ENCODE measurements at places on chromosomes 1 and 21.

DNA sequence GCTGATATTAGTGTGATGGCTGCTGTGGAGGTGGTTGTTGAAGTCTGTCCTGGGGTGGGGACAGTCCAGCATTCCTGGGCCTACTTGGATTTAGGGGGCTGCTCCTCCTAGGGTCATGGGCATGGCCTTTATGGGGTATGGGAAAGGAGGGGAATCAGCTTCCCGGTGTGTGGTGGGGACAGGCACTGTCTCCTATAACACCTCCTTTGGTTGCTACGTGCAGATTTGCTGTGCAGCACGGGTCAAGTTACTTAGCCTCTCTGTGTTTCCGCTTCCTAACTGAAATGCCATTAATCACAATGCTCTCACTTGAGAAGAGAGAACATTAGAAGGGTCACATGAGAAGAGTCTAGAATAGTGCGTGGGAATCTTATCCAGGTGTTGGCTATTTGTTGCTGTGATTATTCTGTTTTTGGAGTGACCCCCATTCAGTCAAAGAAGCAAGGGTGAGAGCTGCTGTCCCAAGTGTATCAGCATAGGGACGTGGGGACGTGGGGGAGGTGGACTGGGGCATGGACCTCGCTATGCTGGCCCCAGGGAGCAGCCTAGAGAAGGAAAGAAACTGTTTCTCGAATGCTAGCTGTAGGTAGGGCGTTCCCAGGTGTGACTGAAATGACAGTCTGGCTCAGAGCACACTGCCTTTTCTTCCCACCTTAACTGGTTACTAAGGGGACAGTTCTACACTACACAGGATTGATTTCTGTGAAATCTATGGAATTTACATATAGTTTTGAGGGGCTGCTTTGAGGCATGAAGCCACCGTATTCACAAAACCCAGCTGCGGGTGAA, 19.9 kb downstream of the SOX13 start:
- DNase-seq: no peak

DNA sequence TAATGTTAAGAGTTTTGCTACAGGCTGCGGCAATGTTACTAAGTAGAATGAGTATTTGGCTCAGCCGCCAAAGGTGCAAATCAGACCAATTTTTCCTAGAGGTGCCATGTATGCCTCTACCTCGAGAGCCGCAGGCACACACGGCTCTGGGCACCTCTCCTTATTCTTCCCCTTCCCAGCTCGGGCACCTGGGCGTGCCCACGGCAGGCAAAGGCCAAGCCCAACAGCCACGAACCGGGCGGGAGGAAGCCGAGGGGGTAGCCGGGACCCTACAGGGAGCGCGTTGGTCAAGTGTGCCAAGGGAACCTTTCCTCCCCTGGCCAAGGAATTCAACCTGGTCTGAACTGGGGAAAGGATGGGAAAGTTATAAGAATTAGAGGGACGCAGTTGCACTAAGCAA, 31.0 kb downstream of the LRRC3 start:
- DNase-seq: no peak

GRCh38 chr1:57362480-57362879, 61.4 kb downstream of the DAB1 start:
- no peak for DNase-seq

- no peak for DNase-seq
These were observed 105.5 kb downstream of the MACF1 start for GRCh38 chr1:39310015-39310414.

DNA sequence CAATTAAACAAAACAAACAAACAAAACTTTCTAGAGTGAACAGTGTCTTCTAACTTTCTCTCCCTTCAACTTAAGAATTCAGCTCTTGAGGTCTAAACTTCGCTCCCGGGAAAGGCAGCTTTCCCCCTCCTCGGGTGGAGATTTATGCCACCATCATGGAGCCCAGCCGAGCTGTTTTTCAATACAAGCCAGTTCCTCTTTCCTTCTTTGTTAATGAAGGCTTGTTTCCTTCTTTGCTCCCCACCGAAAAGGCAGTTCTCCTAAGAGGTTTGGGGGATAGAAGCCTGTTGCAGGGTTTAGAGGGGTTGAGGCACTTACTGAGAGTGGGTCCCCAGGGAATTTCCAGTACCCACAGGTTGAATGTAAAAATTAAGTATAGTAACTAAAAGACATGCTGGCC, 26.5 kb downstream of the OLIG1 start:
- no peak for DNase-seq

- DNase-seq: no peak
These were observed 9.9 kb downstream of the S100A11 start for GRCh38 chr1:152026895-152027294.

- no peak for DNase-seq
These were observed 4.3 kb upstream of the SLC35D1 start for GRCh38 chr1:67058242-67058641.

DNA sequence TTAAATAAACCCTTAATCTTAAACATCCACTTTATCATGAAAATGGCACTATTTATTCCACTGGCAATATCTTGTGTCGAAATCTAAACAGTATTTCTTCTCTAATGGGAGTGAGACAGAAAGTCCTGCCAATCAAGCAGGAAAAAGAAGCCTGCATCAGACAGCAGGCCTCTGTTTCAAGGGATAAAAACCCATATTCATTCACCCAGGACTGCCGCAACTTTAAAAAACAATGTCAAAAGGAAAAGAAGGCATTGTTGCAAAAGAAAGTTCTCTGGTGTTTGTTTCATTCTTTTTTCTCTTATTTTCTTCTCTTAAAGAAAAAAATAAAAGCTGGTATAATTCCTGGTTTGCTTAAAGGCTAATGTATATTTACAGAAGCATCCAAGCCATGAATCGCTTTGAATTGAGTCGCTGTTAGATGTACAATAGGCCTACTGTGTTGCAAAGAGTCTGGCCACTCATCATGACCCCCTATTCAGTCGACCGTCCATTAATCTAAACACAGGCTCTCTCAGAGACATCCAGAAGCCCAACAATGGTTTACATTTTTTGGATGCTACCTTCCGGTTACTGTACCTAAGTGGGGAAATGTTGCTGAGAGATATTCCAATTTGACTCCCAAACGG, 48.7 kb upstream of the ZC3H11B start:
- no peak for DNase-seq

GRCh38 chr1:6177681-6178380, 2.3 kb downstream of the CHD5 start:
- no peak for DNase-seq

DNA sequence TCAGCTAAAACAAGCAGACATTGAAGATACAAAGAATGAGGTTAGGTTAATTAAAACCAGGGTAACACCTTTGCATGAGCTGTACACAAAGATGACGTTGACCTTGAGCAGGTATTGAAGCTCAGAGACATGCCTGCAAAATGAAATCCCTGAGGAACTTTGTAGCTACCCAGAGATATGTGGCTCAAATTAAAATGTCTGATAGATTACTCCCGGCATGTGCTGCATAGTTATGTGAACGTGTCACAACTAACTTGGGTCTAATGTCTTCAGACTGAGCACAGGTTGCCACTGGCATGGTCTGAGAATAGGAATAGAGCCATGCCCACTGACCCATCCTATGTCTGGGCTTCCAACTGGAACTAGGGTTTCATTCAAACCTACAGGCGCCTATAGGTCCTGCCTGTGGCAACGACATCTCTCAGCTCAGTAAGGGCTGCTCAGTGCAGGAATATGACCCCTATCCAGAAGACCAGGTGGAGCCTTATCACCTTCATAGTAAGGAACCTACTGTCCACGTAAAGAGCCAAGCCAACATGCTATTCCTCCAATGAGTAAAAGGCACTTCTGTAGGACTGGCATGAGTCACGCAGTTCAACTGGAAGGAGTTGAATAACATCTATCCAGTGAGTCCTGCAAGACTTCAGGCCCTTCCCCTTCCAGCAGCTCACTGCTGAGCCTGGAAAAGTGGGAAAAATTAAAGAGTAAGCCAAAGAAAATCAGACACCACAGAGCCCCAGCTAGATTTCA, 60.7 kb downstream of the PRKAB2 start:
- DNase-seq: no peak

- no peak for DNase-seq
These were observed 64.6 kb upstream of the RALGPS2 start for GRCh38 chr1:178660461-178660860.

DNA sequence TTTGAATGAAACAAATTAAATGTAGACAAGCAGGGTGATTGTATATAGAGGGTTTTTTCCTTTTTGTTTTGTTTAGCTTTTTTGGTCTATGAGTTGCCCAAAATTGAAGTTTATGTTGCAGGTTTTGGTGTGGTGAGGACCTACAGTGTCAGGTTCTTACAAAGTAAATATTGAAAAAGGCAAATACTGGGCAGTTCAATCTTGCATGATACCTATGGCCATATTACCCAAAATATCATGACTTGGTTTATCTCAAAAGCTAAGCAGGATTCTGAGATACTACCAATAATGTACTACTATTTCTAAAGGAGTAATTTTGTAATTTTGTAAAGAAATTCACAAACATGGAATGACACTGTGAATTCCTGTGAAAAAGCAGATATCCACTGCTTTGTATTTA, 1.8 kb downstream of the DNAJB4 start:
- no peak for DNase-seq

DNA sequence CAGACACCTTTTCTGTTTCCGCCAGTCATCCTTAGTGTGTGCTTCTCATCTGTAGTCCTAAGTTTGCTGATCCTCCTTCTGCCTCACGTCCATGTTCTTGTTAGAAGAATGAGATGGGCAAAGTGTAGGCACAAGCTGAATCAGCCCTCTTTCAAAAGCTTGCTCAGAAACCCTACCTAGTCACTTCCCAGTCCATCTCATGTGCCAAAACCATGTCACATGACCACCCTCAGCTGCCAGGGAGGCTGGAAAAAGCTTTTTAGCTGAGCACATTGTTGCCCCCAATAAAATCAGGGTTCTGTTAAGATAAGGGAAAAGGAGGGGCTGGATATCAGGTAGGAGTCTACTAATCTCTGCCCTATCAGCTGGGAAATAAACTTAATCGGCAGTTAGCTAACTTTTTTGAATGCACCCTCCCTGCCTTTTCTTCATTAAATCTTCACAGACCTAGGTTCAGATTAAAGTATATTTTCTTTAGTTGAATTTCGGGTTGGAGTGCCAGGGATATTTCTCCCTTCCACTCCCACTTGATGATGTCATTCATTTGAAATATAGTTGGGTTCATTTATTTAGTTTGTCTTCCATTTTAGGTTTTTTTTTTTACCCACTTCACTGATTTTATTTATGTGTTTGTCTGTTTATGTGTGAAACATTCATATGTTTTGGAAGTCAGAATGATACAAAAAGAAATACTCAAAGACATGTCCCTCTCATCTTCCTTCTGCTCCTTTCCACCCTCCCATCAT, 129.2 kb downstream of the ROR1 start:
- no peak for DNase-seq

GRCh38 chr1:21289700-21290545, at the start of gene ECE1:
ECE1 (minus strand) TSS chr1:21290463; CDS start chr1:21290414, 49 bp downstream.
- peak; percentile 15 for DNase-seq

DNA sequence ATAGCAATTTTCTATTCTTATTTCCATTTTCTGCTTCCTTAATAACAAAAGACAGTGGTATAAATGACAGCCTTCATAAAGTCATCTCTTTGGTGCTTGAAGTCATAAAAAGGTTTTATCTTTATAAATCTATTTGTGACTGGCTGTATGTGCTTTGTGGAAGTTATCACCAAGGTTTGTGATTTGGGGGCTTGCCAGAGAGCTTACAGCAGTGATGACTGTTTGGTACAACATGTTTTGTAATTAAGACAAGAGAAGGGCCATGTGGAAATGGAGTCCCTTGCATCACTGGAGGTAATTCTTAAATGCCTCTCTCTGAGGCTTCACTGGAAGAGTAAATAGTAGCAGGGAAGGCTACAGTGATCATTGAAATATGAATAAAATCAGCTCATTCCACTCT, 2.7 kb downstream of the SLC35F3 start:
- no peak for DNase-seq

DNA sequence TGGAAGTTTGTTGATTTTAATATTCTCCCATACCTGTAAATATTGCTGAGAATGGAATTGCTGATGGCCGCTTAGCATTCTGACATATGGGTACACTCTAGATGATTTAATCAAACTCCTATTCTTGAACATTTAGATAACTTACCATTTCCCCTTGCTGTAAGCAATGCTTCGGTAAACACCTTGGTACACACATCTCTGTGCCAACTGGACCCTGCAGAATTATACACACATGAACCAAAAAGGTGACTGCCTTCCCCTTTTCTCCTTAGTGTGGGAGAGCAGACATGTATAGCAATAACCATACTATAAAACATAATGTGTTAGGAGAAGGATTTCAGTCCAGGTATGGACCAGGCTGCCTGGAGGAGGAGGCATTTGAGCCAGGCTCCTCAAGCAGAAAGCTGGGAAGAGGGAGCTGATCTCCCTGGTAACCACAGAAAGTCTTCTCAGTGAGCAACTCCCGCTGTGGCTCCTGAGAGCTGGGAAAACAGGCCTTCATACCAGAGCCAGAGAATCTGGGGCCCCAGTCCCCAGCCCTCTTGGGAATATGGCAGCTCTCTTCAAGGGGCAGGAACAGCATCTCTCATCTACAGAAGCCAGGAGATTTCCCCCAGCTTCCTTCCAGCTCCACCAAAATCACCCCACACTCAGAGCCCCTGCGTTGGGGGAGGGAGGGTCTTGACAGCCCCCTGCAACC, 33.9 kb upstream of the CSF1 start:
- no peak for DNase-seq

GRCh38 chr1:30815556-30815955, 58.0 kb upstream of the LAPTM5 start:
- DNase-seq: no peak

DNA sequence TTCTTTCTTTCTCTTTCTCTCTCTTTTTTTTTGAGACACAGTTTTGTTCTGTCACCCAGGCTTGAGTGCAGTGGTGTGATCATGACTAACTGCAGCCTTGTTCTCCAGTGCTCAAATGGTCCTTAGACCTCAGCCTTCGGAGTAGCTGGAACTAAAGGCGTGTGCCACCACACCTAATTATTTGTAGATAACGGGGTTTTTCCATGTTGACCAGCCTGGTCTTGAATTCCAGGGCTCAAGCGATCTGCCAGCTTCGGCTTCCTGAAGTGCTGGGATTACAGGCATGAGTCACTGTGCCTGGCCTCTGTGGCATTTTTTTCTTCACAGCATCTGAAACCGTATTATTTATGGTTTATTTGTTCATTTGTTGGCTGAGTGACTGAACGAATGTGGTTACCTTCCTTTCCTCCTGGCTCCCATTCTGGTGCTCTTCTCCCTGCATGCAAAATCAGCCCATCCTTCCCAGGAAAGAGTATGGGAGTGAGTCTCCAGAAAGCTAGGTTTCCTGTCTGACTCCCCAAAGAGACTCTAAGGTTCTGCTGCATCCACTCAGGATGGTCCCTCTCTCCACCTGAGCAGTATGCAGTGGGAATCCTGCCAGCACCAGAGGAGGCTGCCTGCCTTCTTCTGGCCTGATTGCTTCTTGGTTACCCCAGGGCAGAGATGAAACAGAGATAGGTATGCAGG, 155.0 kb upstream of the BEND5 start:
- DNase-seq: no peak
